Fibroblast of gingiva (primary cell): ENCODE measurements at places on chromosomes 16 and 17.

DNA sequence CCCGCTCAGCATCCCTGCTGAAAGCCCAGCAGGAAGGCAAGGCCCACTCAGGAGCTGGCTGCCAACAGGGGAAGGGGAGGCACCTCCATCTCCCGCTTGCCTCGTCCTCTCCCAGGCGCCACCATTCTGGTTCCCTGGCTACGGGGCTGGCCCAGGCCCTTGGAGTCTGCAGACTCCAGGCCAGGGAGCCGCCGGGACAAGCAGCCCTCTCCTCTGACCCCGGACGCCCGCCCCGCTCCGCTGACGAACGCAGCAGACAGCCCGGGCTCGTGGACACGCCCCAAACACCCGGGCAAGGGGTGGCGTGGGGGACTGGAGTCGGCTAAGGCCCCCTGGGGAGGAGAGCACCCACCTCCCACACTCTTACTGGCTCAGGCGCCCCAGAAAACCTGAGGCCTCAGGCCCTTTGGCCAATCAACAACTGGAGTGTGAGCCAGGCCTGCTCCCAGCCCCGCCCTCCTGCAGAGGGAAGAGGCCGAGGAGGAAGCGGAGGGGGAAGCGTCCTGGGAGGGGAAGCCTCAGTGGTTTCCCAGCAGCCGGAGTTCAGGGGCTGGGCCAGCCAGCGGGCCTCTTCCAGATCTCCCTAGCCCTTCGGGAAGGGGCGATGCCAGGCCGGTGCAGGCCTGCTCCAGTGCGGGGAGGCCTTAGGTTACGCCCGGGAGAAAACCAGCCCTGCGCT lies 4.2 kb downstream of the MNT start:
- peak; percentile 99 for DNase-seq

DNA sequence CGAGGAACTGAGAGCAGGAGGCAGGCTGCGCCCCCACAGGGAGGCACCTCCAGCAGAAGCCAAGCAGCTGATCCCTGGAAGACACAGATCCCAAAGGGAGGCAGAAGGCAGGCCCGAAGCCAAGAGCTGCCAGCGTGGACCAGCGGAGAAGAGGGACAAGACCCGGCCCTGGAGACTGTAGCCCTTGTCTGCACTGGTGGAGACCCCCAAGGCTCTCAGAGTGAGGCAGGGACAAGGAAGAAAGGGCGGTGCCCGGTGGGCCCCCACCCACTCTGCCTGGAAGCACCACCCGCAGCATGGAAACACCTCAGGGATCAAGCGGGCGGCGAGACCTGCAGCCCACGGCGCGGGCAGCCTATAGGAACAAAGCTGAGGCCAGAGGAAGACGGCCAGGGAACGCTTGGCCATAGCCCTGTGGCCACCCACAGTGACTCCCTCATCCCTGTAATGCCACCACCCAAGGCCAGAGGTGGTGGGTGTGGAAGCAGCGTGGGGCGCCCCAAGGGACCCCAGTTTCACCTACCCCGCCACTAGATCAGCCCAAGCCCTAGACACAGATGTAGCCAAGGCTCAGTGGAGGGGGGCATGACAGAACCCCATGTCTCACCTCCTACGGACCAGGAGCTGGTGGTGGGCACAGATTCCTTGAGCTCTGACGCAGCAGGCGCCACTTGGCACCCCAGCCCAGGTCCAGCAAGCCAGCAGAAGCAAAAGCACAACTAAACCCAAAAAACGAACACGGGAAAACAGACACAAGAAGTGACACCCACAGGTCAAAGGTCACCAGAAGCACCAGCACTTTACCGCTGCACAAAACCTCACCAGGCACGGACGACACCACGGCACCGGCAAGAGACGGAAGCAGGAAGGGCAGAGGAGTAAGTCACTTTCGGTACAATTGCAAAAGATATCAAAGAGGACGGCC lies 2.9 kb upstream of the SIRT7 start:
- DNase-seq: no peak

DNA sequence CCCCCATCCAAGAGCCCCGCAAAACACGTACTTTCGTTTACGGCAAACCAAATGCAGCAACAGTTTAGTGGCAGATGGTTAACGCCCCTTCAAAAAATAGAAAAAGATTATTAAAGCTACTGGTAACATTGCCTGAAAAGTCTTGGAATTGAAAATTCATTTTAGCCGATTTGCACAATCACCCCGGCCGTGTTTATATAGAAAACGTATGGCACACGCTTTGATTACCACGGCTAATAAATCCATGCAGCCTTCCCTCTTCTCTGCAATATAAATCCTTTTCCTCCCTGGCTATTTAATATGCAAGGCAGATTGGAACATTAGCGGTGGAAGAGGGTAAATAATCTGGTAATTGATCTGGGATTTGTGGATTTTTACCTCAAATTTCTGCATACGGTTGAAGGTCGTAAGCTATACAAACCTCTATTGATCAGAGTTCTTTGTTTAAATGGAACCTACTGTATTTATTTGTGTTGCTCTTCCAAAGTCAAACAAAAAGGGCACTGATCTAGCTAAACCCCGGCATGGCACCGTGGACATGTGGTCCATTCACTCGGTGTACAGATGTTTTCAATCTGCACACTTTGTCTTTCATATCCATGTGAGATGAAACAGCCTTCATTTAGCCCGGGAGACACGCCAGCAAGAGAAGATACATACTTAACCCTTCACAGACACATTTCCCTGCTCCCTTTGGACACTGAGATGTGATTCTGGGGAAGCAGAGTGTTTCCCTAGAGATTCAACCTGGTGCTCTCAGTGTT lies 238.1 kb upstream of the MAF start:
- peak; percentile 38 for DNase-seq

DNA sequence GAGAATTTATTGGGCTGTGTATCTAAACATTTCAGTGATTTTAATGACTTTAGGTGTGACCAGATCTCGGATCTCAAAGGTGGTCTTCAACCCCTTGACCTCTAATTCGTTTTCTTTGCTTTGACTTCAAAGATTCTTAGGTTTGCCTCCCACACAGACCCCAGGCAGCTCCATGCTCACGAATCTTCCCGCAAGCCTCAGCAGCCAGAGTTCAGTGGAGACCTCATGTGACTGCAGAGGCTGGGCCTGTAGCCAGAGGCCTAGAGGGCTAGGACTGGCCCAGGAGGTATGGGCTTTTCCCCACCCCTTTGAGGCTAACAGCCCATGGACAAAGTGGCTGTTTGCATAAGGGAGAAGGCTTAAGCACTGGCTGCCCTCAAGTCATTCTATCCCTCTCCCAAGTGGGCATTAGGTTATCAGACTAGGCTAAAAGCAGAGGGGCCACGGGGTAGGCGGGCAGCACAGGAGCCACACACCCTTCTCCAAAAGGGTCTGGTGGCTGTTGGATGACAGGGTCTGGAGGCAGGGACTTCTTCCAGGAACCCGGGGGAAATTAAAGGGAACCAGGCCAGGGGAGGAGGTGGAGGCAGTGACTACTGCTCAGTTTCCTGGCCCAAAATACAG lies 3.0 kb downstream of the HIRIP3 start:
- DNase-seq: peak; percentile 33

- peak; percentile 87 for DNase-seq
Observed at GRCh38 chr17:35578197-35578928, at the start of gene PEX12. TSS of gene PEX12 (minus strand) at chr17:35578571. CDS start at chr17:35578021, 550 bp downstream.

DNA sequence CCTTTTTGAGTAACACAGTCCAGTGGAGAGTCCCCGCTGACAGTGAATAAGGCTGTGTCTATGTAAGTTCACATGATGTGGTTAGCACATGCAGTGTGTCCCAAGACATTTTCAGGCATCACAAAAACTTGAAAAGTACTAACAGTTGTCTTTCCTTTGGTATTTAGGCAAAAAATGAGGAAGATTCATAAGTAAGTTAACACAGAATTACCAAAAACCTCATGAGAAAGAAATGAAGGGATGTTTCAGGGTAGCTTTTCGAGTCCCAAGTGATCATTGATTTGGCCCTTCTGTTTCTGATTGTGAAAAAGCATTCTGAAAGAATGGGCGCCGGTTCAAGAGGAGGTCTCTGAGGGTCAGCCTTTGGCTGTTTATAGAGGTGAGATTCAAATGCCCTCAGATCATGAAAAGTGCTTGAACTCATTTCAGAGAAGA lies 529 bp upstream of the ASPA start:
- peak; percentile 3 for DNase-seq
